Activated CD4-positive, alpha-beta T cell treated with anti-CD3 and anti-CD28 coated beads, Interleukin-2, amount 10 ng/mL, durations not matched to agents 7 days and 5 days (primary cell): ENCODE measurements at places on chromosomes 1 and 21.
A peak's percentile ranks its signal among the peaks of the same experiment; 100 is the strongest.

- DNase-seq = no peak
Measured at GRCh38 chr1:93549811-93550210, 101.9 kb downstream of the FNBP1L start.

DNA sequence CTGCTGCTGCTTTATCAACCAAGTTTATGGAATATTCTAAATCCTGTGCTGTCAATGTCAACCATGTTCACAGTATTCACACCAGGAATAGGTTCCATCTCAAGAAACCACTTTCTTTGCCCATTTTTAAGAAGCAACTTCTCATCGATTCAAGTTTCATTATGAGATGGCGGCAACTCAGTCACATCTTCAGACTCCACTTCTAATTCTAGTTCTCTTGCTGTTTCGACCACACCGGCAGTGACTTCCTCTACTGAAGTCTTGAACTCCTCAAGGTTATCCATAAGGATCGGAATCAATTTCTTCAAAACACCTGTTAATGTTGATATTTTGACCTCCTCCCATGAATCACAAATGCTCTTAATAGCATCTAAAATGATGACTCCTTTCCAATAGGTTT is 39.7 kb upstream of the IFNLR1 start:
- DNase-seq = no peak

DNA sequence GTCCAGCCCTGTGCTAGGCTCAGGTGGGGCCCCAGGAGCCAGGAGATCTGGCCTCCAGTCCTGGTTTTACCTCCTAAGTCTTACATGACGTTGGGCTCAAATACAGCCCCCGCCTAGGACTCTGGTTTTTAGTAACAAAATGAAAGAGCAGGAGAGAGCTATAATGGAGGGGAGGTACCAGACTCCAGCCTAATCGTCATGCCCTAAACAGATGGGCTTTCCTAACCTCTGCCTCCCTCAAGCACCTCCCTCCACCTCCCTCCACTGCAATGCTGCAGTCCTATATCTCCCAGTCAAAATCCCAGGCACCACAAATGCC is 28.6 kb downstream of the TTC39A start:
- no peak for DNase-seq

GRCh38 chr1:109467301-109467777 is 993 bp downstream of the SYPL2 start:
- DNase-seq = no peak

GRCh38 chr1:157288492-157288891 is 150.3 kb upstream of the ETV3 start:
- no peak for DNase-seq

DNA sequence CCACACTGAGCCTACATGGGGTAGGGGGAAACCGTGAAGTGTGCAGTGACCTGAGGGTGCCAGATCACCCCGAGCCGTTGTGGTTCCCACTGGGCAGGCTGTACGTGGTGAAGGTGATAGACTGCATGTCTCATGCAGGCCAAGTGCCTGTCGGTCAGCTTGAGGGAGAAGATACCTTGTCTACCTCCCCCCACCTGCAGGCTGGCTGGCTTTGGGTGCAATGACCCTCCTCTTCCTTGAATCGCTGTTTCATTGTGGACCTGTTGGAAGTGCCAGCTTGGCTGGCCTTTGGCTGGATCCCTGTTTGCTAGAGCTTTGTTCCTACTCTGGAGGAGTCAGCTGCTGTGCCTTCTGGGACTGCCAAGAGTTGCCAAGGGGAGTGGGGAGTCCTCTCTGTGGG is 92.5 kb downstream of the GALNT2 start:
- no peak for DNase-seq

GRCh38 chr1:9128520-9129265 is at the start of gene GPR157:
TSS of gene GPR157 (minus strand) at chr1:9129102. CDS start at chr1:9129027, 75 bp downstream.
- DNase-seq = peak; percentile 82

GRCh38 chr1:114219172-114219868 is 65.7 kb upstream of the SYT6 start:
- DNase-seq = no peak

DNA sequence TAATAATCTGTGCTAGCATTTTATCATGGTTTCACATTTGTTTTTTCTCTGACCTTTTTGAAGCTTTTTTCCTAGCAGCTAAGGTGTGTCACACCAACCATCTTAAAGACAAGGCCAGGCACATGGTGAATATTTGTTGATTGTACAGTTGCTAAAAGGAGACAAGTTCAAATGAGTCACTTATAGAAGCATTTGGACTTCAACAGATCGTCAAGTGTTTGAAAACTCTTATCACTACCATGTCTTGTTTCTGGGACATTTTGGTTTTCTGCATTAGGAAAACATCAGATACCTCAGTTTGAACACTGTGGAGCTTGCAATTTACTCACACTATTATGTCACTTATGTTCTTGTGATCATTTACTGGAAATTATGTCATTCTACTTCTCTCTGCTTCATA is 407.3 kb downstream of the USP25 start:
- DNase-seq = no peak

DNA sequence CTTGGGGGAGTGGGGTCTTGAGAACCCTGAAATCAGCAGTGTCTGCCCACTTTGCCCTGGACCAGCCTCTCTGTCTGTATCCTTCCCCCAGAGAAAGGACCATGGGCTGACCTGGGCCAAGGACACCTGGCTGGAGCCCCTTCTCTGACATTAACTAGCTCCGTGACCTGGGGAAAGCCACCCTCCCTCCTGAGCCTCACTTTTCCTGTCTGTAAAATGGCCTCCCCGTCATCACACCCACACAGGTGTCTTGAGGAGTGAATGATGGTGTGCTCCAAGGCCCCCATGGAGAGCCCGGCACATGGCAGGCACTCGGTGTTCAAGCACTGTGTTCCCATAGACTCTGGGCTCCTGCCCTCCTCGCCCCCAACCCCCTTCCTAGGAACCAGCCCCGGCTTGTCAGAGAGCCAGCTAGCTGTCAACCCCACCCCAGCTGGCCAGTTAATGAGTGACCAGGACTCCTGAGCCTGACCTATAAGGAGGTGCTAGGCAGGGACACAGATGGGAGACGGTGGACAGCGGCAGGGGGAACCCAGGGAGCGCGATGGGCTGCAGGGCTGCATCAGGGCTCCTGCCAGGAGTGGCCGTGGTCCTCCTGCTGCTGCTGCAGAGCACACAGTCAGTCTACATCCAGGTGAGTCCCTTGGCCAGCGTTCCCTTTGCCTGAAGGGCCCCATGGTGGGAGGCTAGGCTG is at the start of gene GUCA2B:
Gene GUCA2B, plus strand, starts transcription at position 504 of the 694 bp plus-strand sequence. Its CDS starts 41 bp downstream, at position 545.
- DNase-seq = no peak

- no peak for DNase-seq
Measured at GRCh38 chr1:111097356-111098099, 42.4 kb downstream of the DRAM2 start.

GRCh38 chr1:204450461-204451257 is 39.0 kb upstream of the PPP1R15B start:
- no peak for DNase-seq

DNA sequence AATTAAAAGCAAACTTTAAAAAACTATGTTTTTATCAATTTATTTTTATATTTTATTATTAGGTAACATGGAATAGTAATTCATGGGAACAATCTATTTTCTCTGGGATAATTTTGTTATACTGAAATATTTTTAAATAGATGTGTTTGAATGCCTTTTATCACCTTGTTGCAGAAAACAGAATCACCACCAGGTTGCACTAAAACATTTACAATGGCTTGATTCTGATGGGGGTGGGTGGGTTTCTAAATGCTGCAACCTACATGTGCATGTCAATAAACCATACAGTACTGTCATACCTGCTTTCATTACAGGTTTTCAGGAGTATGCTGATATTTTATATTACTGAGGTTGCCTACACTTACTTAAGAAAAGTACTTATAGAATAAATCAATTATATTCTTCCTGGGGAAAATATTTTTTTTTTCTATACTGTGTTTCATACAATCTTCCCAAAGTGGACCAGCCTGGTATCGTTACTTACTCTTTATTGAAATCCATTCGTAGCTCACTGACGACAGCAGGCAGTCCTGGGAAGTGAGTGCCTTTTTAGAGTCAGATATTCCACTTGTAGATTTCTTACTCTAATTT is 132.8 kb downstream of the PTPRC start:
- peak; percentile 31 for DNase-seq

- DNase-seq = no peak
Measured at GRCh38 chr21:33890187-33890586, 25.4 kb downstream of the ATP5PO start.

DNA sequence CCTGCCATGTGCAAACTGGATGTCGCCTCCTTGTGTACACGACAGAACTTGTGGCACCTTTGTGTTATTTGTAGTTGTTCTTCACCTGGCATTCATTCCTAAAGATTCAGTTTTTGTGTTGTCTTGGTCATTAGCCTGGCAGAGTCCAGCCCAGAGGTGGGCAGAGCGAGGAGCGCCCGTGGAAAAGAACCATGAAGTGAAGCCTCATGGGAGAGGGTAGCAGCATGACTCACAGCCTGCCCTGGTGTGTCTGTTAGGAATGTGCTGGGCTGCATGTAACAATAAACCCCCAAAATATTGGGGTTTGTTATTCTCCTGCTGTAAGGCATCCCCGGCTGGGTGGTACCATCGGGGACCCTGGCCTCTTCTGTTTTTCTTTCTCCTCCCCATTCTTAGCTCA is 124.9 kb upstream of the TMEM51 start:
- DNase-seq = no peak

DNA sequence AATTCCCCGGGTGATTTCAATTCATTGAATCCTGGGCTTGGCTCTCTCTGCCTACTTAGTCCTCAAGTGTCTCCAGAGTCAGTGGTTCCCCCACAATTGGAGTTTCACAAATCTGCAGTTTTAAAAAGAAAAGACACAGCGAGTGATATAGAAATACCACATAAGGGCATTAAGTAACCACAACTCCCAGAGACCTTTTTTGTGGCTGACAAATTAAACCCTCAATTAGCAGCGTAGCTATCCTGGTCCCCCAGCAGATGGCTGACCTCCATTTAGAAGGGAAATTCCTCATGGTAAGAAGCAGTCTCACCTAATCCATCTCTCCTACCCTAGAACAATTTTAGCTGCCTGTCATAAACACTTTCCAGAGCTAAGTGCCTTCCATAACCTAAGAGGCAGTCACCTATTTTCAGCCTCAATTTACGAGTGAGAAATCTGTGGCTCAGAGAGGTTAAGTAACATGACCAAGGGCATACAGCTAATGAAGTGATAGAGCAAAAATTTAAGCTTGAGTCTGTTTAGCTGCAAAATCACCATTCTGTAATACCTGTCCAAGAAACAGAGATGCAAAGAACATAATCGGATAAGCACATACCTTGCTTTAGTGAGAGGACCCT is 56.0 kb upstream of the NBPF3 start:
- no peak for DNase-seq

DNA sequence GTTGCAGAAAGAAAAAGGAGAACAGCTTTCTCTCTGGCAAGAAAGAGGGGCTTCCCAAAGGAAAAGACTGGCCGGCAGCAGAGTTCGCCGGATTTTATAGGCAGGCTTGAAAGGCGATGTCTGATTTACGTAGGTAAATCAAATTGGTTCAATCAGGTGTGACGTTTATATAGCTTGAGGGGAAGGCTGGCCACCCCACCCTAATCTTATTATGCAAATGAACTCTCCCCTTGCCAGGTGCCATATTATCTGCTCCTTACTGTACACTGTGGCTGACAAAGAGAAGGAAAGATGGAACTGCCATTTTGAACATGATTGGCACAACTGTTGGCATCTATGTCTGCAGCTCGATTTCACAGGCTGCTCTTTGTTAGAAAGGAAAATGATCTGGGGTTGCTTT is 16.8 kb upstream of the INTS3 start:
- no peak for DNase-seq

DNA sequence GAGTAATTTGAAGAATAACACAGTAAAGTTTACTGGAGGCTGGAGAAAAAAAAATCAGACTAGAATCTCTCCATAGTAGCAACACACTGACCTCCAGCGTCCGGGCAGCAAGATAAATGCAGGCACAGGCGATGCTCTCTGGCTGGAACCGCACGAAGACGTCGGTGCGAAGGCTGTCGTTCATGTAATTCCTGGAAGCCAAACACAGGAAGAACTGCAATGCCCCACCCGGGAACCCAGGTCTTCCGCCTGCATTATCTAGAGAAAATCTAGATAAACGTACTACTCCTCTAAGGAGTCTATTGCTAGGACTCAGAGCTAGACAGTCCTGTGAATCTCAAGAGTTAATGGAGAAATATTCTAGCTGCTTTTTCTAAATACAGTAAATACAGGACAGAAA is 8.5 kb downstream of the CCNL2 start:
- no peak for DNase-seq

- no peak for DNase-seq
Measured at GRCh38 chr1:68370101-68370915, 79.4 kb downstream of the RPE65 start.

DNA sequence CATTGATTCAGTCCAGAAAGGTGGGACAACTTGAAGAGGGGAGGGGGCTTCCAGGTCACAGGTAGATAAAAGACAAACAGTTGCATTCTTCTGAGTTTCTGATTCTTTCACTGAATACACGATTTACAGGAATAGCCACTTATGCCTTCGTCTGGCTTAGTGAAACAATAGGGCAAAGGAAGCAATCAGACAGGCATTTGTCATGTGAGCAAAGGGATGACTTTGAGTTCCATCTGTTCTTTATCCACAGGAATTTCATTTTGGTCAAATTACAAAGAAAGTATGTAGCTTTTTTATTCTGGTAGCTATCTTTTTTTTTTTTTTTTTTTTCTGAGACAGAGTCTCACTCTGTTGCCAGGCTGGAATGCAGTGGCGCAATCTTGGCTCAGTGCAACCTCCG is 202.5 kb downstream of the TTLL7 start:
- DNase-seq = no peak

DNA sequence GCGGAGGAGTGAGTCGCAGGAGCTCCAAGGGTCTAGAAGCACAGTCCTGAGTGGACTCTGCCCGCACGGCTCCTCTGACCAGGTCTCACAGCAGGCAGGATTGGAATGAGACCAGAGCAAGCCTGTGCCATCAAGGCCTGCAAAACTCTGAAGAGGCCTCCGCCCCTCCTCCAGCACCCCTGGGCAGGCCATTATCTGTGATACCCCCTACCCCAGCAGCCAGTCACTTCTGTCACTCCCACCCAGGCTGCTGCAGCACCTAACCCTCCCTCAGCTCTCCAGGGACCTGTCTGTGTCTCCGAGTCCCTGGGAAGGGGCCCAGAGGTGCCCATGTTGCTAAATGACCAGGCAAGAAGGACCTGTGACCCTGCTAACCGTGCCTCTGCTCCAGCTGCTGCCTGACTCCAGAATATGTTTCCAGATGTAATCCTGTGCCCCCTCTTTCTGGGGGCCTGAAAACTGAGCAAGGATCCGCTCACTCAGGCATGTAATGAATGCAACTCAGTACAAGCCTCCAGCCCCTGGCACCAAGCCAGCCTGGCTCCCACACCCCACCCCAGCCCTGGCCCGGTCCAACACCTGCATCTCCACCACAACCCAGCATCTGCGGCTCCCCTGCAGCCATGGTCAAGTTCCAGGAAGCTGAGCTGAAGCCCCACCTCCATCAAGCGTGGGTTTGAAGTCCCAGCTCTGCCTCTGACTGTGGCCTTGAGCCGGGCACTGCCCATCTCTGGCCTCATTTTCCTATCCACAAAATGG is 22.1 kb upstream of the COL16A1 start:
- no peak for DNase-seq

DNA sequence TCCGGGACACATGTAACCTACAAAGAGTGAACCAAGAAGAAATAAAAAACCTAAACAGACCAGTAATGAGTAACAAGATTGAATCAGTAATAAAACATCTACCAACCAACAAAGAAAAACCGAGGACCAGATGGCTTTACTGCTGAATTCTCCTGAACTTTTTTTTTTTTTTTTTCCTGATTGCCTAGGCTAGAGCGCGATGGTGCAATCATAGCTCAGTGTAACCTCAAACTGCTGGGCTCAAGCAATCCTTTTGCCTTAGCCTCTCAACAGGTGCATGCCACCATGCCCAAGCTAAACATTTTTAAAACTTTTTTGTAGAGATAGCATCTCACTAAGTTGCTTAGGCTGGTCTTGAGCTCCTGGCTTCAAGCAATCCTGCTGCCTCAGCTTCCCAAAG is 11.2 kb upstream of the FGGY start:
- no peak for DNase-seq
